ENCODE measurements at places on chromosomes 5 and 9.

- DNase-seq = no peak
Measured at GRCh38 chr5:119655061-119655460, 25.7 kb downstream of the FAM170A start.

GRCh38 chr9:69122082-69122548 lies 52.0 kb upstream of the TJP2 start:
- no peak for DNase-seq

GRCh38 chr5:132773601-132774355 lies 3.3 kb downstream of the SEPTIN8 start:
- no peak for DNase-seq

DNA sequence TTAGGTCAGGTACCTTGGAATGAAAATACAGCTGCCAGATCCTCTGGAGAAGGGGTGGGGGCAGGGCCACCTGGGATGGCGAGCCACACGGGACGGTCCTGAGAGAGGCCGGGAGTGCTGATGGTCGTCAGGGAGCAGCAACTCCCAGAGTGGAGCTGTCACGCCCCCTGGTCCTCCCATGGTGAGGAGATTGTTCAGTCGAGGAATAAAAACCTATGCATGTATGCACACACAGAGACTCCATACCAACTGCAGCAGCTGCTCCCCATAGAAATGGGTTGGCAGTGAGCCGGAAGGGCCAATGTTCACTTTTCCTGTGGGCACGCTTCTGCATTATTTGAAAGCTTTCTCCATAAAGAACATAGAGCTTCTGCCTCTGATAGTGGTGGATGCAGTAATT lies 45.2 kb upstream of the SEMA4D start:
- no peak for DNase-seq

DNA sequence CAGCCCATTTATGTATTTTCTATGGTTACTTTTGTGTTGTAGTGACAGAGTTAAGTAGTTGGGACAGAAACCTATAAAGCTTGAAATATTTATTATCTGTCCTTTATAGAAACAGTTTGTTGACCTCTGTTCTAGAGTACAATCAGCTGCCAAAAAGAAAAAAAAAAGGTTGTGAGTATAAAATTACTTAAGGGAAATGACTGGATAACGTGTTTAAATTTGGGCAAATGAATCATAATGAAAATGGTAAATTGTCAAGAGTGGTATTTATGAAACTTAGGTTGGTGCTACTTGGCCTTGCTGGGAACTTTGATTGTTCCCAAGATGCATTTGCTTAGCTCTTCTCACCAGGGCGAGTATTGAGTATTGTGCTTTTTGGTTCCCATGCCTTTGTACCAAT lies 70.2 kb upstream of the IL6ST start:
- DNase-seq = no peak

- DNase-seq = no peak
Measured at GRCh38 chr9:137438591-137439157, 2.5 kb downstream of the ENTPD8 start.

GRCh38 chr9:124017929-124018729 lies 6.6 kb downstream of the LHX2 start:
- DNase-seq = no peak

- no peak for DNase-seq
Measured at GRCh38 chr5:68544091-68544647, 328.6 kb downstream of the PIK3R1 start.

GRCh38 chr5:139148986-139149385 lies 49.2 kb downstream of the SIL1 start:
- no peak for DNase-seq

- DNase-seq = no peak
Measured at GRCh38 chr9:71608021-71608420, 160.3 kb downstream of the CEMIP2 start.

DNA sequence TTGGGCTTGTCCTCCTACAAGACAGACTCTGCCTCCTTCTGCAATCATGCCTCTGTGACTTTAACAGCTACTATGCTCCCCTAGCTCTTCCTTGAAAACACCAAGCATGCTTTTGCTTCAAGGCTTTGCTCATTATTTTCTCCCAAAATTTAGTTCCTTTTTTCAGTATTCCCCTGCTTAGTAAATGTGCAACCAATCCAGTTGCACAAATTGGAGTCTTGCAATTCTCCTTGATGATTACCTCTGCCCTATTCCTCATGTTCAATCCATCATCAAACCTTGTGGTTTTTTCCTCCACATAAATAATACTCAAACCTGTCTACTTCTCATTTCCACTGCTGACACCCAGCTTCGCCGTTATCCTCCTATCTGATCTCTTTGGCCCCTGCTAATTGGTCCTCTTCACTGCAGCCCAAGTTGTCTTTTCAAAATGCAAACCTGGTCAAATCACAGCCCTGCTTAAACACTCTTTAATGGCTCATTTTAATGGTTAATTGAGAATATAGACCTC lies 296.3 kb downstream of the CWC27 start:
- DNase-seq = no peak

DNA sequence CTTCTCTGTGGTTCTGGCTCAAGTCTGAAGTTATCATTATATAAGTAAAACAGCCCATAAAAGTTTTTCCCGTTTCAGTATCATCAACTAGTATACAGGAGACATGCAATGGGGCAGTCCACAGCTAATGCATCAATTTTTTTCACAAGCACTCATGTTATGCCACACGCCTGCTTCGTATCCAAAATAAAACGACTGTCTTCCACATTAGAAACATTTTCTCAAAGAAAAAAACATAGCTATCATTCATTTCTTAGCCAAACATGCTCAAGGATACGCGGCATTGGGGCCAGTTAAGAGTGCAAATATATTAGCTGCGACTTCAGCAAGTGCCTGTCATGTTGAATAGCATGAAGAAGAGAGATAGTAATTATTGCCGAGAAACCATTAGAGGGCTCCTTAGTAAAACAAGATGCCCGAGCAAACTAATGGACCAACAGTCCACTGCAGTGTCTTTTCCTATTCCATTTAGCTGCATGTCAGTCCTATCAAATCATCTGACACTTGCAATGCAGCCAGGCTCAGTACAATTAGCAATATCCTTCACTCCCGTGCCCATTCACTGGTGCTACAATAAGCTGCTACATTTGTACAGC lies 68.5 kb downstream of the BNC2 start:
- DNase-seq = no peak

GRCh38 chr5:74289238-74289637 lies 351.3 kb downstream of the ENC1 start:
- DNase-seq = no peak

DNA sequence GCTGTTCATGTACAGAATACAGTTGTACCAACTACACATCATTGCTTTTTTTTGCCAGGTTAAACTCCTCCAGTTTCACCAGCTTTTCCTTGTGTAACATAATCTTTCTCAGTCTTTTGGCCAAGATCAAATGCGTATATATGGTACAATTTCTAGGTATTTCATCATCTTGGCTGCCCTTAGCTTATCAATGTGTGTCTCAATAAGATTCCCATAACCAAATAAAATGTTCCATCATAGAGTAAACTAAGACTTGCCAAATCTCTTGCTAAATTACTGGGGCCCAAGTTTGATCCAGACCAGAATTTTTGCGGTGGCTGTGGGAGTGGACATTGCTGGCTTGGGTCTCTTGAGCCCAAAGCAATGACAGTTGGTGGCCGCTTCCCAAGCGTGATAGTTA lies 24.3 kb upstream of the ERBIN start:
- no peak for DNase-seq

GRCh38 chr5:132976852-132977251 lies 13.4 kb upstream of the AFF4 start:
- DNase-seq = no peak

GRCh38 chr5:73691302-73692080 lies 65.5 kb downstream of the ARHGEF28 start:
- no peak for DNase-seq

DNA sequence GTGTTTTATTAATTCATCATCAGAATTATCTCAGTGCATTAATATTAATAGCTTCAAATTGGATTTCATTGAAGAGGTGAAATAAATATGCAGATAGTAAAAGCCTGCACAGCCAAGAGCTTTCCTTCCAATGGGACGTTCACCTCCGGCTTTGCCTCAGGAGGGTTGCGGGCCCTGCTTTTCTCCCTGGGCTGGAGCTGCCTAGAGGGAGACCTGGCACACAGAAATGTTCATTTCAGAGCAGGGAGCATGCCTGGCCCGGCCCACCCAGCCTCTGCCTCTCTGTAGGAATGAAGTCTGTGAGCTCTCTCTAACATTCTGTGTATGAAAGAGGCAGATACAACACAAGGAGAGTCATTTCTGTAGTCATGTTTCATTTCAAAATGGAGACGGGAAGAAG lies 100.4 kb upstream of the IRX2 start:
- DNase-seq = no peak

GRCh38 chr9:132588098-132588497 lies 5.7 kb downstream of the BARHL1 start:
- no peak for DNase-seq

DNA sequence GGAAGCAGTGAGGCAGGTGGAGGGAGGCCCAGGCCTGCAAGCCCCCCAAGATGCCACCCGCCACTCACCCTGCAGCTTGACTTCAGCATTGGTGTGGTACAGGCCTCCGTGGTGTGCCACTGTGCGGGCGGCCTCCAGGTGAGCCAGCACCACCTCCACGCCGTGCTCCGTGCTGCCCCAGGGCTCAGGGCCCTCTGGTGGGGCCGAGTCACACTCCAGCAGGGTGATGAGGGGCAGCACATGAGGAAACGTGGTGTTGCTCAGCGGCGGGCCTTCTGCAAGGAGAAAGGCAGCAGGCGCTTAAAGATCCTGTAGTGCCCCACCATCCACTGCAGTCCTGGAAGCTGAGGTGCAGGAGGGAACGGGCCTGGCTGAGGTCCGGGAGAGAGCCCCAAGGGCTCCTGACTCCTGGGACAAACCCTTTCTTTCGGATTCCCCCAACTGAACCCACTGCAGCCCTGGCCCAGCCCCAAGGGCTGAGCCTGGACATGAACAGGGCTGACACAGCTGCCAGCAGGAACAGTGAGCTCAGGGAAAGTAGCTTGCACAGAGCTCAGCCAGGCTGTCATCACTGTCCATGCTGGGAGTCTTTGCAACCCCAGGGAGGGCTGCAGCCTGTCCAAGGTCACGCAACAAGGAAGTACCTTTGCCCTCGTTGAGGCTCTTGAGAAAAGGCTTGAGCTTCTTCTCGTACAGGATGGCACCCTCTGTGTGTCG lies 4.7 kb upstream of the TOR2A start:
- DNase-seq = no peak

- DNase-seq = no peak
Measured at GRCh38 chr9:1101846-1102641, 51.9 kb downstream of the DMRT2 start.

GRCh38 chr9:129481810-129482511 lies 138.9 kb downstream of the C9orf50 start:
- DNase-seq = no peak

DNA sequence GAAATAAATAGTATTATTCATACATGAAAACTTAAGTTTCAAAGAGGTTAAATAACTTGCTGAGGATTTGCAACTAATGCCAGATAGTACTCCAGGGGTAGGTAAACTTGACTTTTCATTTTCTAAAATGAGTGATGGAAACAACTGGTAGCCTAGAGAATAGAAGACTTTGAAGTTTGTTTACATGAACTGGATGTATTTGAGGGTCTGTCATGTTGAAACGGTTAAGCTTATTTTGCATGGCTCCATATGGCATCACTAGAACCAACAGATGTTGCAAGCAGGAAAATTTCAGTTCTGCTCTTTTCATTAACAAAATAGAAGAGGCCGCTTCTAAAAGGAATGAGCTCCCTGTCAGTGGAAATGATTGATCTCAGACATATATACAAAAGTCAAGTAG lies 105.1 kb upstream of the SGCD start:
- no peak for DNase-seq

GRCh38 chr5:115888027-115888426 lies 46.3 kb downstream of the AP3S1 start:
- no peak for DNase-seq

Measured in stimulated activated CD4-positive, alpha-beta T cell treated with anti-CD3 and anti-CD28 coated beads, Interleukin-1b, Interleukin-23, amount 100 ng/mL, for 1 hour (primary cell).